ENCODE measurements at places on chromosomes 7 and 10.

DNA sequence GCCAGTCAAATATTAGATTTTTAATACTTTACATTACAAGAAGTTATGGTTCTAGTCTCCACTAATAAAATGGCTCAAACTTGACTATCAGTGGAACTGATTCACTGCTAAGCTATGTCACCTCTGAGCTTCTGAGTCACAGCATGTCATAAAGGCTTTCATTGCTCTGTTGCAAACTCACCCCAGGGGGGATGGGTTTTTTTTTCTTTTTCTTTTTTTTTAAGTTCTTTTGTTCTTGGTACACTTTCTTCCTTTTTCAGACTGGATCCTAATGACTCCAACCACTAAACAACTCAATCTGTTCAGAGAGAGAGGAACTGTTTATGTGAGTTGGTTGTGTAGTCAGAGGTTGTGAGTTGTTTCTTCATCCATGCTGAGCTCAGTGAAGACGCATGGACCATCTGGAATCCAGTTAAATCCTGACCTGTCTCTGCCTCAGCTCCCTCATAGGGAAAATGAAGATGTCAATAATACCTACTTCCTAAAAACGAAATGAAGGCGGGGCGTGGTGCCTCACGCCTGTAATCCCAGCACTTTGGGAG lies 11.0 kb downstream of the MYOF start:
- DNase-seq, result no peak

- DNase-seq, result no peak
These were observed 166.0 kb downstream of the ACTR3B start for GRCh38 chr7:152925412-152926147.

DNA sequence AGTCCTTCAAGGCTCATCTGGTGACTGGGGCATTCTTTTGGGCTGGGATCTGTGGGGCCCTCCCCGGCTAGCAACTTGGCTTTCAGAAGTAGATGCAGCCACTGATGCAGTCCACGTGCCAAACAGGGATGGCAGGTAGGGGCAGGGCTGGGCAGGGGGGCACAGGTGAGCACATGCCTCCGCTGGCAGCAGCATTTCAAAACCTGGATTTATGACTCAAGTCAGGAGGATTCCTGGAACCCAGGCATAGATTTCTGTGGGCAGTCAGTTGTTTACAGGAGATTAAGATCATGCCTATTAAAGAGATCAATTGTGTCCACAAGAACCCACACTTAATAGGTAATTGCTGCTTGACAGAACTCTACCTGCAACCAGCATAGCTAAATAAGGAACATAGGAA lies 839 bp upstream of the HABP2 start:
- no peak for DNase-seq

DNA sequence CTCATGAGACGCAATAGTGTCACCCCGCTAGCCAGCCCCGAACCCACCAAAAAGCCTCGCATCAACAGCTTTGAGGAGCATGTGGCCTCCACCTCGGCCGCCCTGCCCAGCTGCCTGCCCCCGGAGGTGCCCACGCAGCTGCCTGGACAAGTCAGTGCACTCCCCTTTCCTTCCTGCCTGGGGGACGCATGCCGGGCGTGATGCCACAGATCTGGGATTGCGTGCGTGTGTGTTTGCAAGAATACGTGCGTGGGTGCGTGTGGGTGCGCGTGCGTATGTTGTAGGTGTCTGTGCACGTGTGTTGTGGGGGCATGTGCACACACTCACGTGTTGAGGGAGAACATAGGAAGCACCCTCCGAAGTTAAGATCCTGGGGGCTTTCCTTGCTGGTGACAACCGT lies 23.5 kb downstream of the PFKFB3 start:
- no peak for DNase-seq

DNA sequence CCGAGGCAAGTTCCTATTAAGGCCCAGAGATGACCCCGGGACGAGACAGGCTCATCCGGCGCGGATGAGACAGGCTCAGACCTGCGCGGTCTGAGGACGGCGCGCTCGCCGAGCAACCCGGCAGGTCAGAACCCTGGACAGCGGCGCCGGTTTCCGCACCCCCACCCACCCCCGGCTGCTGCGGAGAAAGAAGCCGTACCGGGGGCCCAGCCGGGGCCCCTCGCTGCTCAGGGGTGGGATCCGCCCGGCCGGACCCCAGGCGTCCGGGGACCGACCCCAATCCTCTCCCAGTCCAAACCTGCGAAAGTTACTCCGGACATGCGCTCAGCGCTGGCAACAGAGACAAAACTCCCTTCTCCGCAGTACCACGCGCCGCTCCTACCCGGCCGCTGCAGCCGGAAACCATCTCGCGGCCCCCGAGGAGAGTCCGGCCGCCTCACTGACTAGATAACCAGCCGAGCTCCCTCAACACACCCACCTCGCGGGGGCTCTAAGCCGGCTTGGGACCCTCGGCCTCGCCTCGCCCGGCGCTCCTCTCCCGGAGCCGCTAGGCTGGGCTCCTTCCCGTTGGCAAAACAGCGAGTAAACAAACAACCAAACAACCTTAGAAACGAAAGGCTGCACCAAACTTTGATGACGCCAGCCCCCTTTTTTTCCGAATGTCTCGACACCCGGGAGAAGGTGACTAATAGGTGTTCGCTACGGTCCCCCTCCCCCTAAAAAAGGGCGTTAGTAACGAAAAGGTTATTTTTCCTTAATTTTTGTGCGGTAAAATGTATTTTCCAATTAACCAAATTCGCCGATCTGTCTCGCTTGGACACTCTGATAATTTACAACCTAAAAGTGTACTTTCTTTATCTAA lies 2.3 kb upstream of the DRGX start:
- DNase-seq, result peak; percentile 83
